HEK293T (cell line): ENCODE measurements at places on chromosomes 1 and 21.

DNA sequence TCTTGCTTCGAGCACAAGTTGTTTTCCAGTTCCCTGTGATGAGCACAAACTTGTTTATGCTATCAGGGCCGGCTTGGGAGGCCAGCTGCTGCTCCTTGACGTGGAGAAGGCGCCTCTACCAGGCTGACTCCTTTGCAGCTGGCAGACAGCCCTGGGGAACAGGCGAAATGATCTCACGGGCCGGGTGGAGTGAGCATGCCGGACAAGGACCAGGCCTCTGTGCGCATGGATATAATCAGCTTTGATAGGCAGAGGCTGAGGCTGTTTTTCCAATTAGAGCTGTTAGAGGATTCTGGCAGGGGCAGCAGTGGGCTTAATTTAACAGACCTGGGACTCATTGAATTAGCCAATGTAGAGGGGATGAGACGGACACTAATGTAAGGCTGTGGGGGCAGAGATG is 38.9 kb downstream of the FAM163A start:
- DNase-seq = no peak

DNA sequence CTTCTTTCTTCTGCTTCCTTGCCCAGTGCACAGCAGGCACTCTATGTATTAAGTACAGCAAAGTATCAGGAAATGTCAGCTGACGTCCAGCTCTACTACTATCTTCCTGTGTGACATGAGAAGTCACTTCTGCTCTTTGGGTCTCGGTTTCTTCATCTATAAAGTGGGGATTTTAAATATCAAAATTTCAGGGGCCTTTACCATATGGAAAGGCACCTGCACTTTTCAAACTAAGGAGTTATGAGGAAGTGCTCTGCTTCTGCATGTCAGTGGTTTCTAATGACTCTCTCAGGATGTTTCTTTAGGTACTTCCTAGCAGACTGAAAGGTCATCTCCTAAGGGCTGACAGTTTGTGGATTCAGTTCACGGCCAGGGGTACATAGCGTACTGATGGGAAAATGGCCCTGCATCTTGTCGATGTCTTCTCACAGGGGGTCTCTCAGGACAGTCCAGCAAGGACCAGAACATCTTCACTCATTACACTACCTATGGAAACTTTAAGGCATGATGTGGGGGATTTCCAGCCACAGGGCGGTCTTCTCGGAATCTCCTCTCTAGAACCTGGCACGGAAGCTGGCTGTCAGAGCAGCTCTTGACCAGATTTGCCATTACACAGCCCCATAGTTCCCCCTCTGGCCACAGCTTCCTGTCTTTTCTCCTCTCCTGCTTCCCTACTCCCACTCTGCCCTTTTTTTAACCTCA is 42.0 kb upstream of the MTF1 start:
- no peak for DNase-seq

DNA sequence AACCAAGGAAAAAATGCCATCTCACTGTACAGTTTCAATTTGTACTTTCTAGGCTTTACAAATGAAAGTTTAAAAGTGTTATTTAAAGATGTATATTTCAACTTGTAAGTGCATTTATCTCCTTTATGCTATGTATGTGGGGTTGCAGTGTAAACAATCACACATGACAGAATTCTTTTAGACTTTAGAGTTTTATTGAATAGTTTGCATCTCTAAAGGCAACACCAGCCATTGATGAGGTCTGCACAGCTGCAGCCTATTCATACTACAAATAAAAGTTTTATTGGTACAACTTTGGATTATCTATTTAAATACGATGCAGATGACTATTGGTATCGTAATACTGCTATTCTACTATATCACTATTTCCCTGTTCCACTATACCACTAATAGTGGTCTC is 894.4 kb upstream of the B3GALT2 start:
- DNase-seq = no peak

- DNase-seq = no peak
Observed at GRCh38 chr1:219414250-219414649, 198.7 kb downstream of the ZC3H11B start.

GRCh38 chr1:227317523-227318015 is 723 bp downstream of the CDC42BPA start:
- DNase-seq = peak; percentile 76

DNA sequence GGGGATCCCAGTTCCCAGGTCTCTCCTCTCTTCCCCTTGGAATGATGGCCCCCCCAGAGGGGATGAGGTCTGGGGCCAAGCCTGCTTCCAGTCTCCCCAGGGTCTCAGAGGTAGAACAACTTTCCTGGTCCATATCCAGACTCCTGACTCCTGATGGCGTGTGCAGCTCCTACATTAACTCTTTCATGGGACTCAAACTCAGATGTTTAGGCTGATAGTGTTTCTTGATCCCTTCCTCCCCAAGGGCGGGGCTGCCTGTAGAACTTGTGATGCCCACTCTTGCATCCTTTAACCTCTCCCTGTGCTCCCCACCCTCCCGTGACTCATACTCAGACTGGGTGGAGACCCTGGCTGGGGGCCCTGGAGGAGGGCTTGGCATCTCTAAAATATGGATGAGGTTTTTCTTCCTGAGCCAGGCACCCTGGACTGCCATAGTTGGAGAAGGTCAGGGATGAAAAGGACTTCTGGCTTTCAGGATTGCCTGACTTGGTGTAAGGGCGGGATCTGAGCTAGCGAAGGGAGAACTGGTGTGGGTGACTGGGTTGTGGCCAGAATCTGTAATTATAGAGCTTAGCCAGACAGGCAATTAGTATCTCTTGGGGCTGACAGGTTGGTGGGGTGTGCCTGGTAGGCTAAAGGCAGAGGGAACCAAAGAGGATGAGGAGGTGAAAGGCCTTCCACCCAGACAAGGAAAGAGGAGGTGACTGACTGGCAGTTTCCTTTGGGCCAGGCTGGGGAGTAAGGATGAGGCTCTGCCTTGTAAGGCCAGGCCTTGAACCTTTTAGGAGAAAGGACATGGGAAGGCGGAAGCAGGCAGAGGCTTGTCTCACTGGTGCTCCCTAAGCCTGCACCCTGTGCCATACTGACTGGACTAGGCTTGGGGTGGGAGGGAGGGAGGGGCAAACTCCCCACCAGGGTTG is 1.5 kb downstream of the ATP8B2 start:
- no peak for DNase-seq

GRCh38 chr1:77283701-77284425 is 2.0 kb downstream of the AK5 start:
- no peak for DNase-seq

- no peak for DNase-seq
Observed at GRCh38 chr1:94654459-94654858, 112.9 kb upstream of the F3 start.

GRCh38 chr1:167210966-167211674 is 9.6 kb upstream of the POU2F1 start:
- no peak for DNase-seq

- DNase-seq = peak; percentile 23
Observed at GRCh38 chr1:90475631-90476030, 241.5 kb downstream of the BARHL2 start.

DNA sequence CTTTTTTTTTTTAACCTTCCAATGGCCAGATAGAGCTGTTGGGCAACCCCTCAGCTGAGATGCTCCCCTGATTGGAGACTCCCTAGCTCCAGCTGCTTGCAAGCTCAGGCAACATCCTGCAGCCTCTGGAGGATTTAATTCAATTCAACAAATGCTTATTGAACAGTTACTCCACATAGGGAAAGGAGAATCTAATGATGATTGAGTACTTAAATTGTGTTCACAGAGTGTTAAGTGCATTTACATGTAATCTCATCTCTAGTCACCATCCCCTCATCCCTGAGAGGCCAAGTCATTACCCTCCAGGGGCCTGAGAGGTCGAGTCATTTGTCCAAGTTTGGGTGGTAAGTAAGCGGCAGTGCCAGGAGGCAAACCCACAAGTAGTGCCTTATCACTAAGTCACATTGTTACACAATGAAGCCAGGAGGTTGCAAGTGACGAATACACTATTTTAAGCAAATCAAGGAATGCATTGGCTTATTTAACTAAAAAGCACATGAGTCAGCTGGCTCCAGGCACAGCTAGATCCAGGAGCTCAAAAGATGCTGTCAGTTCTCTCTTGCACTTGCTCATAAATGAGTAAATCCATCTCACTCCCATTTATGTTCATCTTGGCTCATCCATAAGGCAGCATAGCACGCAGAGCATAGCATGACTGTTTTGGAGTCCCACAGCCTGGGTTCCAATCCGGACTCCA is 64.3 kb downstream of the OPTC start:
- no peak for DNase-seq

DNA sequence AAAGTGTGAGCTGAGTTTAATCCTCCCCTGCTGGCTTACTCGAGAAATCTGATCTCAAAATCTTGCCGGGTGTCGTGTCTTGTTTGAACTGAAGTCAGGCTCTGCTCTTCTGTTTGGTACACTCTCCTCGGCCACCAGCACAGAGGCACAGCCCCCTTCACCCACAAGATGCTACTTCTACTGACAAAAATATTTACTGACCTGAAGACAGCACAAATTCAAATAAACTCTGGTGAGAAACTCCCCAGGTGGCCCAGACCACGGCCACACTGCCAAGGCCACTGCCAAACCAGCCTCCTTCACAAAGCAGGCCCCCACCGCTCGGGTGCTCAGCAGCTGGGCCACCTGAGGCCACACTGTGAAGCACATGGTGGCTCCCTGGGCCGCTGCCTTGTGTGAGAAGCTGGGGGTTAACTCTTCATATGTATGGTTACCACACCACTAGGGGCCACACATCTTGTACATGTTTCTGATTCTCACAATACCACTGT is 80.6 kb downstream of the TGFBR3 start:
- DNase-seq = no peak

GRCh38 chr1:832136-832535 is 91.6 kb upstream of the SAMD11 start:
- no peak for DNase-seq

- DNase-seq = no peak
Observed at GRCh38 chr1:156319664-156320063, 18.4 kb downstream of the CCT3 start.

DNA sequence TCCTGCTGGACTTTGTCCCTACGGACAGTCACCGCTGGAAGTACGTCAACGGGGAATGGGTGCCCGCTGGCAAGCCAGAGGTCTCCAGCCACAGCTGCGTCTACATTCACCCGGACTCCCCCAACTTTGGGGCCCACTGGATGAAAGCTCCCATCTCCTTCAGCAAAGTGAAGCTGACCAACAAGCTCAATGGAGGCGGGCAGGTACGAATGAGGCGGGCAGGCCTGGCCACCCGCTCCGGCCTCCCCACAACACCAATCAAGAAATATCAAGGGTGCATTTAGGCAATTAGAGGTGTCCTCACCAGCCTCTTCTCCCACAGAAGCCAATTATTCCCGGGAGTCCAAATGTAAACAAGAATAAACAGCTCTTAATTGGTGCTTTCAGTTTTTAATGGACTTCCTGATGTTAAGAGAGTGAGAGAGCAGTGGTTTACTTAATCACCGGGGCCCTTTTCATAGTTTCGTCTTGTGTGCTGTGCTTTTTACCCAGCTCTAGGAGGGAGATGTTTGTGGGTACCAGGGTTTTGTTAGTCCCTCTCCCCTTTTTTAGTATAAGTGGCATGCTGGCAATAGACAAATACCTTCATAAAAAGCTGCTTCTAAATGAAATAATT is 10.7 kb downstream of the TBX19 start:
- DNase-seq = no peak

DNA sequence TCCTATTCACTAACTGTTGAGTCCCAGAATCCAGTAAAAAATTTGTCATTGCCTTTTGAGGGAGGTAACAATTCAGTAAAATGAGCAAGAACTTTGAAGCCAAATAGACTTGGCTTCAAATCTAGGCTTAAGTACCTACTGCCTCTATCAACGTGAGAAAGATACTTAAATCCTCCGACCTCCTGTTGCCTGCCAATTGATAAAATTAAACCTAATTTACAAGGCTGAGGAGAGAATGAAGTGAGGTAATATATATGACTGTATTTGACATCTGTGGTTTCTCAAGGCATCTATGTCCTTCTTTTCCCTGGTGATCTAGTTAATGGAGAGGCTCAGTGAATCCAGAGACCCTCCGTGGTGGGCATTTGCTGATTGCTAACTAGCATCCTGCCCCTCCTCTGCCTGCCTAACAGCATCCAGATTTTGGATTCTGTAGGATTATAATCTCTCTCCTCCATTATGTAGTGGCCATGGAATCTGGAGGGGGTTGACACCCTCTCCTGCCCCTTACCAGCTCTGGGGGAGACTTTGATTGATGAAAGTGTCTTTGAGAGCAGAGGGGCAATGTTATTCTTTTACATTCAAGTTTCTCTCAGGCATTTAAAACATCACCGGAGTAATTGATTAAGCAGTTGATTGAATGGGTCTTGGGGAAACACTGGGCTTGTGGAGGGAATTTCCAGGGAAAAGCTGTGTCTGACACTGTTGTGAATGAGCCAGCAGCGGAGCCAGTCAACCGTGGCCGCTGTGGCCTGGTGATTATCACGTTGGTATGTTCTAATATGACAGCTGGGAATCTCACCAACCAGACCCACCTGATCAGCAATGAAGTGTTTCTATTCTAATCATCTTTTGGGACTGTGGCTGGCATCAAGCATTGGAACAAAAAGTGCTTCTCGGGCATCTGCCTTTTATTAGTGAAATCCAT is 140.7 kb upstream of the FAM78B start:
- no peak for DNase-seq

DNA sequence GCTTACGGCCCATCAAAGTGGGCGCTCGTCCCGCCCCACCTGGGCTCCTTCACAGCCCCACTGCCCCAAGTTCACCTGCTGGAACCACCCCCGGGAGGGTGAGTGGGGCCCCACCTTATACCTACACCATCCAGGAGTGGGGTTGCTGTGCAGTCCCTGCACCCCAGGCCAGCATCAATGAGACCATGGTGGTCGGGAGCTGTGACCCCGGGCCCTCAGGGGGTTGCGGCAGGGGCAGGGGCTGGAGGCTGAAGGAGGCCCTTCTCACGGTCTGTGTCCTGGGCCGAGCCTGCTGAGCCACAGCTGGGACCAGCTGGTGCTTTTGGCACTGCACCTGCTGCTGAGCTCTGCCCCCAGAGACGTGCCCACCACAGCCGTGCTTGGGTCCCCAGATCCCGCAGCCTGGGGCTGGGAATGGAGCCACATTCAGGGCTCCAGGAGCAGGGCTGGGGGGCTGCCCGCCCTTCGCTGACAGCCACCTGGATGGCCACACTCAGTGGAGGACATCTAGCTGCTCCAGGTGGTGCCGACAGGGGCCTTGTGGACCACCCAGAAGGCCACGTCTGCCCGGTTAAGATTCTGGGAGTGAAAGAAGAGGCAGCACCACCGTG is 17.4 kb downstream of the ACTRT2 start:
- no peak for DNase-seq

GRCh38 chr1:236081546-236082227 is 16.8 kb upstream of the NID1 start:
- no peak for DNase-seq

- no peak for DNase-seq
Observed at GRCh38 chr1:61606448-61607312, 118.3 kb downstream of the TM2D1 start.

GRCh38 chr1:100583827-100584226 is 45.9 kb downstream of the GPR88 start:
- no peak for DNase-seq

- DNase-seq = no peak
Observed at GRCh38 chr1:223887747-223888418, 42.1 kb upstream of the TP53BP2 start.

- DNase-seq = no peak
Observed at GRCh38 chr1:226657895-226658545, 81.1 kb downstream of the ITPKB start.
